ENCODE measurements at places on chromosomes 16 and 17.

DNA sequence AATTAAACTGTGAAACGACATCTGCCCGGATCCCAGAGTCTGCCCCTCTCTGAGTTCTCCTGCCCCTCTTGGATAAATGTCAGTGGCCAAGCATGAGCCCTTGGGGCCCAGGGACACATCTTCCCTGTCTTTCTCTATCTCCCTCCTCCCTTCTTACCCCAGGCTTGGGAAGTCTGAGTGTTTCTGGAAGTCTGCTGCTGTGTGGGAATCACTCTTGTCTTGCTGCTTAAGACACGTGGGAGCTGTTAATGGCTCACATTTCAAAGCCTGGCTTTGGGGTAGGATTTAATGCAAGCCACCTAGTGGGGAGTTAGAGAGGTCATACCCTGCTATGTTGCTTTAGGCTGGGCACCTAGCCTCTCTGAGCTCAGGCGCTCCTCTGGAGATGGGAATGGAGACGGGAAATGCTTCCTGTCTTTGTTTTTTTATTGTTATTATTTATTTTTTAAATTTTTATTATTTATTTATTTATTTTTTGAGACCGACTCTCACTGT is 218.5 kb upstream of the CIBAR2 start:
- DNase-seq: no peak

DNA sequence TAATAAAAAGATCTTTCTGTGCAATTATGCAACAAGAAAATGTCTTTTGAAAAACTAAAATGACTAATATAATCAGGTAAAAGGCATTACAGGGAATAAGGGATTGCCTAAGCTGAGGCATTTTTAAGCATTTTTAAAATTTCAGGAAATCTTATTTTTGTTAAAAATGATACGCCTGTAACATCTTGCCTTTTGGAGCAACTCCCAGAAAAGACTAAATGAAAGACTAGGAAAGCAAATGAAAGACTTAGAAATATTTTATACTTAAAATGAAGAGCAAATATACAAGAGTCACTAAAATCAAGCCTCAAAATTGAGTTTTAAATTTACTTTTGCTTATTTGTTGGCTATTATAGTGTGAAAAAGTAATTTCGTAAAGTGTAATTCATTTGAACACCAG is 55.8 kb downstream of the DUSP14 start:
- no peak for DNase-seq

GRCh38 chr17:29929006-29929532 is 959 bp downstream of the SSH2 start:
- no peak for DNase-seq

DNA sequence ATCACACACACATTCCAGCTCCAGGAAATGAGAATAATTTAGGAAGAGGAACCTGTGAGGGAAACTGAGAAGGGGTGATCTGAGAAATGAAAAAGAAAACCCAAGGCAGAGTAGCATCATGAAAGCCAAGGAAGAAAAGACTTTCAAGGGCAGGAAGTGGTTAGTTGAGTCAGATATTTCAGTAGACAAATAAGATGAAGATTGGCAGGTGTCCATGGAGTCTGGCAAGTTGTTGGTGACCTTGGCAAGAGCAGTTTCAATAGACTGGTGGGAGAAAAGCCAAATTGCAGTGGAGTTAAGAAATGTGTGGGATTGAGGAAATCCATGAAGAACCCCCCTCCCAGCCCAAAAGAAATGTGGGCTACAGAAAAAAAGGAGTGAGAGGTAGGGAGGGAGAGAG is 10.7 kb downstream of the GNAO1 start:
- DNase-seq: no peak

DNA sequence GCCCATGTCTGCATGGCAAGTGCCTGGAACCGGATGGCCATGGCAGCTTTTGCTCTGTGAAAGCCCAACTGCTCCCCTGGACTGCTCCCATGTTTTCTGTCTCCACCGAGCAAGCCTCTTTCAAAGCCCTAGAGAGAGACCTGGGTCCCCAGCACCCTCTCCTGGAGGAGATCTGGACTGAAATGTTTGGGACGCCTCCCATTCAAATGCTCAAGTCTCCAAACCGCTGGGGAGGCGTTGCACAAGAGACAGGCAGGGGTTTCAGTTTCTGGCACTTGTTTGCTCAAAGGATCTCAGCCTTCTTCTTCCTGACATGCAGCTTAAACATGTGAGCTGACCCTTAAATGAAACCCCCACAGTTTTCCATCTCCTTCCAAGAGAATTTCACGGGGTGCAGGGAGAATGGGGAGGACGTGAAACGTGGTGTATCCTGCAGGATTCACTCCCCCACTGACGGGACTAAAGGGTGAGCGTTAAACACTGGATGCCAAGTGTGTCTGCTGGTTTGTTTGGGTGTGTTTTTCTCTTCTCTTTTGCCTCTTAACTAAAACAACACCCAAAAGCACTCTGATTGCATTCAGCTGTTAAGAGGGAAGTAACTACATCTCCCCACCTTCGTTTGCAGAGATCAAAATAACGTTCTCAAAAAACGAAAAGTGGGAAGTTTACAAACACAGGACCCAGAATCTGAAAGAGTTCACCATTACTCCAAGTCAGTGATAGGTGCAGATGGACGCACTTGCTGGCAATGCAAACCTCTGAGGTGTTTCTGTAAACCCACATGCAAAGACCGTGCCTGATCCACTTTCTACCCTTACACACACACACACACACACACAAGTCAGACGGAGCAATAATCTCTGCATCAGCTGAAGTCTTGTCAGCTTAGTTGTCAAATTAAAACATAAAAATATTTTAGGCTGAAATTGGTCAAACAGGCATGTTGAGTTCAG is 256.9 kb downstream of the C16orf95 start:
- no peak for DNase-seq

GRCh38 chr17:51853857-51854256 is 304.7 kb downstream of the CA10 start:
- DNase-seq: no peak

DNA sequence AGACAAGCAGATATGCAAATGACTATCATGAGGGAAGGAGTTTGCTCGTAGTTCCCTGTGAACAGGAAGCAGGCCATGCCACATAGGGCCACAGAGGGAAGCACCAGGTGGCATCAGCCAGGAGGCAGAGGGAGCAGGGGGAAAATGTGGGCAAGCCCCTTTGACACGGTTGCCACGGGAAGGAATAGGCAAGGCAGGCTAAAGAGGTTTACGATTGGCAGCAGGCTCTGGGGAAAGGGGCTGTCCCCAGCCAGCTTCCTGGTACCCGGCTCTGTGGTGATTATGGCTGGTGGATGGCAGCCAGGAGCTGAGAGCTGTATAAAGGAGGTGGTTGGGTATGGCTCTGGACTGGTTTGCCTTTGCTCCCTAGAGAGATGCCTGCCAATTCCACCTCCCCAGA is 848 bp downstream of the CES3 start:
- DNase-seq: no peak

- no peak for DNase-seq
These were observed 489.6 kb downstream of the CDH13 start for GRCh38 chr16:83116274-83116892.

DNA sequence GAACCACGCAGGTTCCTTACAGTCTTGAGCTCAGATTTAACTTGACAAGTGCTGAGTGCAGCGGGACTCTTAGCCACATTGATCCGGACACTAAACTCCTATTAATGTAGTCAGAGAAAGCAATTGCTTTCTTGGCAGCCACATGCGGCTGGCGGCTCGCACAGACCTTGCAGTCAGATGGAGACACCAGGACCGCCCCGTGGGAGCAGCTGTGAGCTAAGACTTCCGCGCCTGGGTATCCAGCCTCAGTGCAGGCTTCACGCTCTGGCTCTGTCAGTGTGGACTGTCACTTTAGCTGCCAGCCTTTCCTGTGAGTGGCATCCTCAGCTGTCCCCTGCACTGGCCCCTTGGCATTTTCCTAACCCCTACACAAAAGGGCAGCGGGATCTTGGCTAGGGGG is 80.9 kb upstream of the NLRP1 start:
- no peak for DNase-seq

GRCh38 chr17:43396491-43397060 is 2.2 kb upstream of the ARL4D start:
- no peak for DNase-seq

DNA sequence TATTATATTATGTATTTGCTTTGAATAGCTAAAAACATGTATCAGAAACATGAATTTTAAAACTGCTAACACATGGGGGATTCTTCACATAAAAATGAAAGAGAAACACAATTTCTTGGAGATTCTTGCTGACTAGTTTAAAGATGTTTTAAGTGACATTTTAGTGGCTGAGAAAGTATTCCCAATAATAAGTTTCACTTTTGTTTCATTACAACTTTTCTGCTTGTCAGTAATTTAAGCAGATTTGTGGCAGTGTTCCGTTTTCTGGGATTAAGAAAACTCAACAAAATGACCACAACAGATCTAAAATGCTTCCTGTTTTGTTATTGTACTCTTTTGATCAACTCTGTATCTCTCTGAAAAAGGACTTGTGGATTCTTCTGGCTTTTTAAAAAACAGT is 75.9 kb downstream of the NLK start:
- DNase-seq: no peak

- DNase-seq: no peak
These were observed 67.0 kb downstream of the KLHDC4 start for GRCh38 chr16:87698676-87699199.

- DNase-seq: no peak
These were observed 115.2 kb downstream of the CLEC16A start for GRCh38 chr16:11059588-11059987.

- no peak for DNase-seq
These were observed 285.4 kb upstream of the PMFBP1 start for GRCh38 chr16:72457243-72457940.

DNA sequence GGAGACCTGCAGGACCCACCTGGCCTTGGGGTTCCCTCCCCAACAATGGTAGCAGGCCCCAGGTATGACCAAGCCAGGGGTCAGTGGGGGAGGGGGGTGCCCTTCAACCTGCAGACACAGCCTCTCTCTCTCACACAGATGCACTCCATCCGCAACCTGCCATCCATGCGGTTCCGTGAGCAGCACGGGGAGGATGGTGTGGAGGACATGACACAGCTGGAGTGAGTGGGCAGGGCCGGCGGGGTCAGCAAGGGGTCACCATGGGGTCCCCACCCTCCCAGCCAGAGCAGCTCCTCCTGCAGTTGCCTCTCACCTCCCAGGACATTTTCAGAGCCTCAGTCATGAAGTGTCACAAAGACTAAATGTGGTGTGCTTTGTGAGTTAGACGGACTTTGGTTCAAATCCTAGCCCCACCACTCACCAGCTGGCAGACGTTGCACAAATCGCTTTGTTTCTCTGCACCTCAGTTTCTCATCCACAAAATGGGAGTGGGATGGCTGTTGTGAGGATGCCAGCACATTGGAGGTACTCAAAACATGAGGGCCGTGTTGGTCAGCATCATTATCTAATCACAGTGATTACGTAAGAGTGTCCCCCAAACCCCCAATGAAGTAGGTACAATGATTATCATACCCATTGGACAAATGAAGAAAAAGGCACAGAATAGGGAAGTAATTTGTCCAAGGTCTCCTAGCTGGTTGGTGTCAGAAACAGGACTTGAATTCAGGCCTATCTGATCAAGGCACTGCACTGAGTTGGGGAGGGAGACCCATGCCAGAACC is 16.0 kb downstream of the MYO15A start:
- no peak for DNase-seq
